ENCODE measurements at places on chromosomes 5 and 9.

DNA sequence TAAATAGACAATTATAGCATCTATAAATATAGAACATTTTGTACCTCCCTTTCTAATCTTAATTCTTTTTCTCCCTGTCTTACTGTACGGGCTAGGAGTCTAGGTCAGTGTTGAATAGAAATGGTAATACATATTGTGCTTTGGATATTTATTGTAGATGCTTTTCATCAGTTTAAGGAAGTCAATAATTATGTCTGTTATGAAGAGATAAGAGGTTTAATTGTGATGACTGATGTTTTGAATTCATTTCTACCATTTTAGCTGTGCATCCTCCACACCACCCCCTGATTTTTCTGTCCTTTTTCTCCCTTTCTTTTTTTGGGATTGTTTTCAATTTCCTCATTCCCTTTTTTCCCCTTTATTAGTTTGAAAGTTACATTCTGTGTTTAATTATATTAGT lies 95.8 kb downstream of the DOCK2 start:
- no peak for DNase-seq

DNA sequence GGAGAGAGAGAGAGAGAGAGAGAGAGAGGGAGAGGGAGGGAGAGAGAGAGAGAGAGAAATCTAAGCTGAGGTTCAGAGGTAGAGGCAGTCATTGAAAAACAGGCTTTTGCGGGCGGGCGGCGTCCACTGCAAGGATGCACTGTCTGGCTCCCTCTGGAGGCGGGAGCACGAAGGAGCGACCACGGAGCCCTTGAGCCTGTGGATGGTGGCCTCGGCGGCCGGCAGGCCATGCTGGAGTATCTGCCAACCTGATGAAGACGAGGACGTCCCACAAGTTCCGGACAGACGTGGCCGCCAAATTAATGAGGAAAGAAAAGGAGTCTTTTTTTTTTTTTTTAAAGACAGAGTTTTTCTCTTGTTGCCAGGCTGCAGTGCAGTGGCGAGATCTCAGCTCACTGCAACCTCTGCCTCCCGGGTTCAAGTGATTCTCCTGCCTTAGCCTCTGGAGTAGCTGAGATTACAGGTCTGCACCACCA lies 2.2 kb upstream of the CCDC125 start:
- peak; percentile 47 for DNase-seq

- no peak for DNase-seq
These were observed 99.4 kb downstream of the TMEM215 start for GRCh38 chr9:32882705-32883104.

- DNase-seq: no peak
These were observed 51.9 kb downstream of the IPPK start for GRCh38 chr9:92617951-92618510.

GRCh38 chr9:132651259-132651658 lies 18.5 kb downstream of the DDX31 start:
- DNase-seq: no peak

DNA sequence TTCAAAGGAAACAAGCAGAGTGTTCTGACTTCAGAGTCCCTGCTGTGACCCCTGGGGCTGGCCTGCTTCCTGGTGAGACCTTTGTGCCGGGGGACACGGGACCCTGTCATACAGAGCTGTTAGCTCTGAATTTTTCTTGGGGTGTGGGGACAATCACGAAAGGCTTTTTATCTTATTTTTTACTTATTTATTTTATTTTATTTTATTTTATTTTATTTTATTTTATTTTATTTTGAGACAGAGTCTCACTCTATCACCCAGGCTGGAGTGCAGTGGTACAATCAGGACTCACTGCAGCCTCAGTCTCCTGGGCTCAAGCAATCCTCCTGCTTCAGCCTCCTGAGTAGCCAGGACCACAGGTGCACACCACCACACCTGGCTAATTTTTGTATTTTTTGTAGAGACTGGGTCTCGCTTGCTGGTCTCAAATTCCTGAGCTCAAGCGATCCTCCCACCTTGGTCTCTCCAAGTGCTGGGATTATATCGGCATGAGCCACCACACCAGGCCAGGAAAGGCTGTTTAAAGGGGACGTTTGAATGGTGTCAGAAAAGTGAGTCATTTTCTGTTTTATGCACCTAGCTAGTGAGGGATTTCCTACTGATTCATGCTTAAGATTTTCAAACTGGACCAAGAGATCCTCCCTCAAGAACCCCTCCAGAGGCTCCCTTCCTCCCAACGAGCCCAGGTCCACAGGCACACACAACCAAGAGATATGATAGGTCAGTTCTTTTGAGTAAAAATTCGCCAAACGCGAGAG lies 75.7 kb downstream of the OLFM1 start:
- DNase-seq: no peak

DNA sequence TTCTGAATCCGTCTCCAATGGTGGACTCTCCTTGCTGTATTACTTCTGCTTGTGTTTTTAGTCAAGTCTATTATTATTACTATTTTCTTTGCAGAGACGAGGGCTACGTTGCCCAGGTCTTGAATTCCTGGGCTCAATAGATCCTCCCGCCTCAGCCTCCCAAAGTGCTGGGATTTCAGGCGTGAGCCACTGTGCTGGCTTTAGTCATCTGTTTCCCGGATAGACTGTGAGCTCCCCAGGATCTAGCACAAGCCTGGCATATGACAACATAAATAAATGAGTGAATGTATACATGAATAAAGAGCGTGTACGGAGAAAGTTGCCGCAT lies 439 bp upstream of the DDX46 start:
- no peak for DNase-seq

DNA sequence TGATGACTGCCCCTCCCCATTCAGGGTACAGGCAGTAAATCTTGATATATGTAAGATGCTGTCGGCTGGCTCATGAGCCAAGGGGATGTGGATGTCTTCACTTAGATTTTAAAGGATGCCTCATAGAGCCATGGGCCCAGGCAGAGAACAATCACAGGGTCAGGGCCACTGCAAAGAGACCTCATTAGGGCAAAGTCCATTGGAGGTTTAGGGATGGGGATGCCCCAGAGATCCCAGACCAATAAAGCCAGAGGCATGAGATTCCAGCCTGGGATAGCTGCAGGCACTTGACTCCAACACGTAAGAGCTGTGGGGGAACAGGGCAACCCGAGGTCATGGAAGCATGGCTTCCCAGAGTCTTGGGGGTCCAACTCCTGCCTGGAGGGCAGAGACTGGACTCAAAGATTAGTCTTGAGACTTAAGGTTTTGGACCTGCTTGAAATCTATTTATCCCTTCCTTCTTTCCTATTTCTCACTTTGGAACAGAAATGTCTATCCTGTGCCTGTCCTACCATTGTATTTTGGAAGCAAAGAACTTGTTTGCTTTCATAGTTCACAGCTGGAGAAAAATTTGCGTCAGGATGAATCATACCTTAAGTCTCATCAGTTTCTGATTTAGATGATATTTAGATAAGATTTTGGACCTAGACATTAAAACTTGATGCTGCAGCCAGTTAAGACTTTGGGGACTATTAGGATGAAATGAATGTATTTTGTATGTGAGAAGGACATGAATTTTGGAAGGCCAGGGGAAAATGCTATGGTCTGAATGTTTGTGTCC lies 101.3 kb upstream of the ADRA1B start:
- DNase-seq: no peak

GRCh38 chr5:7214906-7215416 lies 181.0 kb upstream of the ADCY2 start:
- DNase-seq: no peak

DNA sequence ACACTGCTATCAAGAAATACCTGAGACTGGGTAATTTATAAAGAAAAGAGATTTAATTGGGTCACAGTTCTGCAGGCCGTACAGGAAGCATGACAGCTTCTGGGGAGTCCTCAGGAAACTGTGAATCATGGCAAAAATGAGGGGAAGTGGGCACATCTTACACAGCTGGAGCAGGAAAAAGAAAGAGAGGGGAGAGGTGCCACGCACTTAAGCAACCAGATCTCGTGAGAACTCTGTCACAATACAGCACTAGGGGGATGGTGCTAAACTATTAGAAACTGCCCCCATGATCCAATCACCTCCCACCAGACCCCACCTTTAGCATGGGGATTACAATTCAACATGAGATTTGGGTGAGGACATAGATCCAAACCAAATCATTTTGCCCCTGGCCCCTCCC lies 105.5 kb upstream of the CPLX2 start:
- no peak for DNase-seq

- DNase-seq: no peak
These were observed 40.8 kb upstream of the SMU1 start for GRCh38 chr9:33117306-33117705.

- DNase-seq: no peak
These were observed 72.6 kb upstream of the CYLC2 start for GRCh38 chr9:102922526-102922925.

GRCh38 chr9:122180633-122181032 lies 20.9 kb downstream of the MORN5 start:
- DNase-seq: no peak

- DNase-seq: no peak
These were observed 498.0 kb downstream of the SPOCK1 start for GRCh38 chr5:137001026-137001569.

DNA sequence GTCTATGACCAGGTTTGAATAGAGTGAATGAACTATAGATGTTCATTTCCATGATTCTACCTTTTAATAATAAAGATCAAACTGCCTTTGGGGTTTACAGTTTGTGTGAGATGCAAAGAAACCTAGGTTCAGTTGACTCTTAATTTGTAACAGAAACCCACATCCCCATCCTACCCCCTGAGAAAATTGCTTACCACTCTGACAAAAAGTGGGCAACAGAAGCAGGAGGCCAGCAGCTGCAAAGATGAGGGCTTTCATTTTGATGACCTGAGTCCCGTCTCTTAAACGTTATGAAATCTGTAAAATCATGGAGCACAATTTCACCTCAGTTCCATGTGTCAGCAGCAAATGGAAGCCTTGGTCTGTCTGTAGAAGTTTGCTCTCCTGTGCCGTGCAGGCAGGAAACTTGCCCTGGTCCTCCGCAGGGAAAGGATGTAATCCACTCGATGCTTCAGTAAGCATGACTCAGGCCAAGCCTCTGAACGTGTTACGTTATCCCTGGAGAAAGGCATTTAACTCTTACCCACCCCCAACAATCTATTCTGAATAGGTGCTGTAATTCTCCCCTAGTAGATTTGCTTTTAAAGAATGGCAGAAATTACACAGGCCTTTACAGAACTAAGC lies at the start of gene F2RL2:
F2RL2 (minus strand) TSS at position 431 of the 624 bp plus-strand sequence; CDS start at position 258, 173 bp downstream.
- no peak for DNase-seq

GRCh38 chr5:149503006-149503405 lies 48.2 kb downstream of the CSNK1A1 start:
- no peak for DNase-seq

DNA sequence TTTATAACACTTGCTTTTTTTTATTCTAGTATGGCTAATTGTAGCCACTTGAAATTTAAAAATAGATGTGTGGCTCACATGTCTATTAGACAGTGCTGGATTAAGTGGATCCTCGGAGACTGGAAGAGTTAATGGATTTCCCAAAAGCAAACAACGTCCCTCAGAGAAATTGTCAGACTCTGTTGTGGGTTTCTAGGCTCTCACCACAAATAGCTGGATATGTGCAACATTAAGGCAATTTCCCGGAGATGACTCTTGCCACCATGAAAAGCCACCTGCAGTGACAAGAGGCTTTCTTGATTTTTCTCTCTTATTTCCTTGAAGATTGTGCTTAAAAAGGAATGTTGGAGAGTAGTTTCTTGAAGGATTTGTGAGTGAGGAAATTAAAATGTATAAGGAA lies 43.2 kb downstream of the TMEM167A start:
- DNase-seq: no peak

DNA sequence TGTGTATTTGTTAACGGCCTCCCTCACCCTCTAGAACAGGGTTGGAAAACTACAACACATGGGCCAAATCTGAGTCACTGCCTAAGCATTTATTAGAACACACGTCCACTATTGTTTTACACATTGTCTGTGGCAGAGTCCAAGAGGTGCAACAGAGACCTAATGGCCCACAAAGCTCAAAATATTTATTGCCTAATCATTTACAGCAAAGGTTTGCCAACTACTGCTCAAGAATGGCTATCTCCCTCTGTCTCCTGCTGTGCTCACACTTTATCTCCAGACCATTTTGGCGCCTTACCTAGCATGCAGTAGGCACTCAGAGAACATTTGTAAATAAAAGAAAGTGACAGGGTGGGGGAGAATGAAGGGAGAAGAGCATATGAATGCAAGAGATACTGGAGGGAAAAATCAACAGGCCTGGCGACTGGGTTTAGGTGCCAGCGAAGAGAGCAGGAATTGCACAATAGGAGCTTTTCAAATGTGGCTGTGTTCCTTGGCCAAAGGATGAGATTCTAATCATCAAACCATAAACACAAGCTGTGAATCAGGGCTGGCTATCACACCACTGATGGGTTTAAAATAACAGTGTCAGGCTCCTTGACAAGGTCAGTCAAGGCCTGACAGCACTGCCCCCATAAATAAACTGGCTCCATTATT lies 80.3 kb downstream of the EPB41L4A start:
- no peak for DNase-seq

- DNase-seq: no peak
These were observed 419.8 kb downstream of the DMRT2 start for GRCh38 chr9:1469996-1470395.

DNA sequence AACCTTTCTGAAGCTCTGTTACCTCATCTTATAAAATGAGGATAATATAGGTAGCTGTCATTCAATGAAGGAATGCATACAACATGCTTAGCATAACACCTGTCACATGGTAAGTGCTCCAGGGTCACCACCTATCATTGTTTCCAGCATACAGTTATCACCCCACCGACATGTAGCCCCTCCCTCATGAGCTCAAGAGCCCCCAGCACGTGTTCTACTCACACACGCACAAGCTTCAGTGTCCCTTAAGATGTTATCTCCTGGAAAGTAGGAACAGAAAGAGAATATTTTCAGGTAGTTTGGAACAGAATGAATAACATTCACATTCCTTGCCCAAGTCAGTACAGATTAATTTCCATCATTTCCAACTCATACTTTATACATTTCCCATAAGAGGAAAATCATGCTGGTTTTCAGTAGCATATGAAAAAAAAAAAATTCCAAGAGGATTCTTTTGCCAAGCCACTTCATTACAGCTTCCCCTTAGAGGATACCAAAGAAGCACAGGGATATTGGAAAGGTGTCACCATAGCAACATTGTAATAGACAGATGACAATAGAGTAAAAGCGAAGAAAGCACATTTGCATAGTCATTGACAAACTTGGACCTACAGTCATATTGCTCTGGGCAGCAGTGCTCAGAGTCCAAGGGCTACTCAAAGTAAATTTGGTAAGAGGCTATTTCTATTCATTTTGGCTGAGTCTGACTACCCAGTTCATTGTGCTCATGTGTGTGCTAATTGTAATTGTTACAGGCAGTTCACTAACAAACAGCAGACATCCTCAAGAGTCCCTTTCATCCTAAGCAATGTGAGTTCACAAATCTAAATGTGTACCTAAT lies 1.5 kb upstream of the MOB3B start:
- DNase-seq: no peak

DNA sequence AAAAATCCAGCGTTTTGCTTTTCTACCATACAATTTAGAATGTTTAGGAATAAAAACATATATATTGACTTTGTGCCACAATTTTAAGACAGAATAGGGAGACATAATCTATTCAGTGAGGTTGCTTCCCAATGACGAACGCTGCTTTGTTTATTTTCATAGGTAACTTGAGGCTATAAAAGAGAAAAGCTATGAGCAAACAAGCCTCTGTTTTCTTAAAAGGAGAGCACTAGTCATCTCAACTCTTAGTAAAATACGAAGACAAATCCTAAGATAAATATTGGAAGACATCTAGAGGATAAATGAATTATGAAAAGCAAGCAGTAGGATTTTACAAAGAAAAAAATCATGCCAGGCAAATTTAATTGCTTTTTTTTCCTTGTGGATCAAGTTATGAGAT lies 363.6 kb downstream of the ANXA1 start:
- DNase-seq: no peak

- DNase-seq: no peak
These were observed 115.0 kb upstream of the SLIT3 start for GRCh38 chr5:169415948-169416347.

All from stimulated activated CD4-positive, alpha-beta T cell treated with anti-CD3 and anti-CD28 coated beads, Interleukin-1b, Interleukin-23, amount 100 ng/mL, for 4 hours (primary cell).